ENCODE measurements at places on chromosomes 5 and 9. TPM values are rescaled to one million over a fixed set of nuclear protein-coding genes. Genes with fewer than 3 reads are reported as not detected.

The C9orf50 gene
- not detected for total RNA-seq

The HRH2 gene
- 0.34 TPM for total RNA-seq

The CER1 gene
- not detected for total RNA-seq

The SV2C gene
- total RNA-seq = not detected

The DMRT3 gene
- not detected for total RNA-seq

The MAPK9 gene
- total RNA-seq = 32.8 TPM

The NSG2 gene
- not detected for total RNA-seq

Data from A549 treated with AZD2906 at 1 μM for 4 hours (cell line).